ENCODE measurements at places on chromosomes 3 and 15.
A peak's percentile ranks its signal among the peaks of the same experiment; 100 is the strongest.

- no peak for DNase-seq
These were observed 3.5 kb downstream of the CSK start for GRCh38 chr15:74785194-74786032.

DNA sequence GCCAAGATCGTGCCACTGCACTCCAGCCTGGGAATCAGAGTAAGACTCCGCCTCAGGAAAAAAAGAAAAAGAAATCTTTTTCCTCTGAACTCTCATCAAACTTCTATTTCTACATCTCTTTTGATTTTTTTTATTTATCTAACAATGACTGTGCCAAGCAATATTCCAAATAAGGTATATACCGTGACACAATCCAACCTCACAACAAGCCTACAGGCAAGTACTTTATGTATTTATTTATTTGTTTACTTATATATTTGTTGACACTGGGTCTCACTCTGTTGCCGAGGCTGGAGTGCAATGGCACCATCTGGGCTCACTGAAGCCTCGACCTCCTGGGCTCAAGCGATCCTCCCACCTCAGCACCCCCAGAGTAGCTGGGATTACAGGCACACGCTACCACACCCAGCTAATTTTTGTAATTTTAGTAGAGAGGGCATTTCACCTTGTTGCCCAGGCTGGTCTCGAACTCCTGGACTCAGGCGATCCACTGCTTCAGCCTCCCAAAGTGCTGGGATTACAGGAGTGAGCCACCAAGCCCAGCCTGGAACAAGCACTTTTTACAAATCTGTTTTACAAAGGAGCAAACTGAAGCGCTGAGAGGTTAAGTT lies 94.9 kb upstream of the CHD2 start:
- DNase-seq: no peak

DNA sequence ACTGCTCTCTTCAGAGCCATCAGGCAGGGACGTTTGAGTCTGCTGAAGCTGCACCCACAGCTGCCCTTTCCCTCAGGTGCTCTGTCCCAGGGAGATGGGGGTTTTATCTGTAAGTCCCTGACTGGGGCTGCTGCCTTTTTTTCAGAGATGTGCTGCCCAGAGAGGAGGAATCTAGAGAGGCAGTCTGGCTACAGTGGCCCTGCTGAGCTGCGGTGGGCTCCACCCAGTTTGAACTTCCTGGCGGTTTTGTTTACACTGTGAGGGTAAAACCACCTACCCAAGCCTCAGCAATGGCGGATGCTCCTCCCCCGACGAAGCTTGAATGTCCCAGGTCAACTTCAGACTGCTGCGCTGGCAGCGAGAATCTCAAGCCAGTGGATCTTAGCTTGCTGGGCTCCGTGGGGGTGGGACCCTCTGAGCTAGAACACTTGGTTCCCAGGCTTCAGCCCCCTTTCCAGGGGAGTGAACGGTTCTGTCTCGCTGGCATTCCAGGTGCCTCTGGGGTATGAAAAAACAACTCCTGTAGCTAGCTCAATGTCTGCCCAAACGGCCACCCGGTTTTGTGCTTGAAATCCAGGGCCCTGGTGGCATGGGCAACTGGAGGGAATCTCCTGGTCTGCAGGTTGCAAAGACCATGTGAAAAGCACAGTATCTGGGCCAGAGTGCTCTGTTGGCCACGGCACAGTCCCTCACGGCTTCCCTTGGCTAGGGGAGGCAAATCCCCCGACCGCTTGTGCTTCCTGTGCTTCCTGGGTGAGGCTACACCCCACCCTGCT lies 21.1 kb upstream of the ST6GAL1 start:
- peak; percentile 81 for DNase-seq

DNA sequence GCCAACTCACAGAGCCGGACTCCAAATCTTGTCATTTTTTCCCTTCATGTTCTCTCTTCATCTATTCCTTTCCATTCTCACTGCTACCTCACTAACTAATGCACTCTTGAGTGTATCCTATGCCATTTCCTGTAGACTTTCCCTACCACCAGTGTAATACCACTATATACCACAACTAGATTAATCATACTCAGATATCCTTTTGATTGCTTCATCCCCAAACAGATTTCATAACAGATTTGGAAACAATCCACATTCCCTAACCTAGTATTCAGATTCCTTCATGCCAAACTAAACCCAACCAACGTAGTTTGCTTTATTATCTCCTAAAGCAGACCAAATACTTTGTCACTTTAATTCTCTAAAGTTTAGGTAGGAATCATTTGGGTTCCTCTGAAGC lies 2.6 kb upstream of the PLOD2 start:
- DNase-seq: no peak

DNA sequence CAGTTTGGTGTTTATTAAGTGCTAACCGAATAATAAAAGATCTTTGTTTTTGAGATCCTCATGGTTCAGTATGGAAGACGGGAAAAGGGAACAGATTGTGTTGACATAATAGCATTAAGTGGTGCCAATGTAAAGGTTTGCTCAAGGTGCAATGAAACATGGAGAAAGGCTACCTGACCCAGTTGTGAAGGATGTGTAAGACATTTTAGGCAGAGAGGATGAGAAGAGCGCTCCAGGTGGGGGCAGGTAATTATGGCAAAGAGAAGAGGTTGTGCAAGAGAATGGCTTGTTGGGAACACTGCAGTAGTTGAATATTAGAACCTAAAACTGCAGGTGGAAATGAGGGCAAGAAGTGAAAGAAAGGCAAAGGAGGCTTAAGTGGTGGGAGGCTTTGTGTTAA lies 140.8 kb downstream of the DIPK2A start:
- no peak for DNase-seq

DNA sequence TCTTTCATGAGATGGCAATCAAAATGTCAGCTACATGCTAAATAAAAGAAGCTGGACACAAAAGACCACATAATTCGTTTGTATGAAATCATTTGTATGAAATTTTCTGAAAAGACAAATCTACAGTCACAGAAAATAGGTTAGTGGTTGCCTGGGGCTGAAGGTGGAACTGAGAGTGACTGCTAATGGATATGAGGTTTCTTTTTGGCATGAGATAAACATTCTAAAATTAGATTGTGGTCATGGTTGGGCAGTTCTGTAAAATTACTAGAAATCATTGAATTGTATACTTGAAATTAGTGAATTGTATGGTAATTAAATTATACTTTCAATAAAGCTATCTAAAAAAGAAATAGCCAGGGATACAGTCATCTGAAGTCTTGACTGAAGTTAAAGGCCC lies 2.7 kb upstream of the DMXL2 start:
- DNase-seq: no peak

- no peak for DNase-seq
These were observed 50.5 kb downstream of the CTDSPL start for GRCh38 chr3:37912052-37912733.

DNA sequence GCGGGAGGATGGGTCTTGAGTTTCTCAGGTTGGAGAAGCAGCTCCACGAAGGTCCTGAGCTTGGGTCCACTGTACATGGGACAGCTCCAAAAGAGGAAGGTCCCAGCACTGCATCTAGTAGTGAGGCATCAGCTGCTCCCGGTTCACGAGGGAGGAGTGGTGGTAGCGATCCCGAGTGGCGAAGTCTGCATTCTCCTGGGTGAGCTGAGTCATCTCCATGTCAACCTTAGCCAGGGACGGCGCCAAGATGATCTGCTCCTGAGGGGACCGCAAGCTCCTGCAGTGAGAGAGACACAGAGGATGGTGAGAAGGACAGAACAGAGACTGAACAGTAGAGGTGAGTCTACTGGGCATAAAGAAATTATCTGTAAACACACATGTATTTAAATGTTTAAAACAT lies 28.0 kb upstream of the HEG1 start:
- DNase-seq: no peak

DNA sequence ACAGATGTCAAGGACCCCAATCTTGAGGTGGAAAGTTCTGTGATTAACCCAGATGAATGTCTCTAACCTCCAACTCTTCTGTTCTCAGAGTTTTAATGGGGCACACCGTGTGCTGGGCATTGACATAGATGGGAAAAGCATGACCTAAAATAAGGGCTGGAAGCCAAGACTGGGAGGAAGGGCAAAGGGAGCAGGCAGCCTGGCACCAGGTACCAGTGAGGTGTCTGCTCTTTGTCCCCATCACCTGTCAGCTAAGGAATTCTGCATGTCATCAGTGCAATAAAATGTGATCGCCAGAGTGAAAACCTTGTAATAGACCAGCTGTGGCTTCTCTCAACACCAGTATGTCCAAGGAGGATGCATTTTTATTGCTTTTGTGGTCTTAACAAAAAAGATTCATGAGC lies 143.5 kb upstream of the TPM1 start:
- DNase-seq: no peak

- DNase-seq: no peak
These were observed 8.0 kb downstream of the BCL2L10 start for GRCh38 chr15:52104532-52105004.

GRCh38 chr3:187753516-187753915 lies 8.2 kb upstream of the BCL6 start:
- no peak for DNase-seq

DNA sequence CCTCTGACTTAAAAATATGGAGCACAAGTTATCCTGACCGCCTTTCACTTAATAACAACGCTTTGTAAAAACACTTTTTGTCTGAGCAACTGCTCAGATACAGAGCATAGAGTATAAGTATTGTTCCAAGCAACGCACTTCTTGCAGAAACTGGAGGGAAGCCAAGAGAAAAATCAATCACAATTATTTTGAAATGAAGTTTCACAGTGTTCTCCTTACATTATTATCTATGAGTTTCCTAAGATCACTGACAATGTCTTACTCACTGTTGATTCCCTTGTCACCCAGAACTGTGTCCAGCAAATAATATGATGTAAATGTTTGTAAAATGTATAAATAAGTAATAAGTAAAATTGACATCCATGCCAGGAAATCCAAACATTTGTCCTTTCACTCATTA lies 184.6 kb upstream of the GPR149 start:
- no peak for DNase-seq

DNA sequence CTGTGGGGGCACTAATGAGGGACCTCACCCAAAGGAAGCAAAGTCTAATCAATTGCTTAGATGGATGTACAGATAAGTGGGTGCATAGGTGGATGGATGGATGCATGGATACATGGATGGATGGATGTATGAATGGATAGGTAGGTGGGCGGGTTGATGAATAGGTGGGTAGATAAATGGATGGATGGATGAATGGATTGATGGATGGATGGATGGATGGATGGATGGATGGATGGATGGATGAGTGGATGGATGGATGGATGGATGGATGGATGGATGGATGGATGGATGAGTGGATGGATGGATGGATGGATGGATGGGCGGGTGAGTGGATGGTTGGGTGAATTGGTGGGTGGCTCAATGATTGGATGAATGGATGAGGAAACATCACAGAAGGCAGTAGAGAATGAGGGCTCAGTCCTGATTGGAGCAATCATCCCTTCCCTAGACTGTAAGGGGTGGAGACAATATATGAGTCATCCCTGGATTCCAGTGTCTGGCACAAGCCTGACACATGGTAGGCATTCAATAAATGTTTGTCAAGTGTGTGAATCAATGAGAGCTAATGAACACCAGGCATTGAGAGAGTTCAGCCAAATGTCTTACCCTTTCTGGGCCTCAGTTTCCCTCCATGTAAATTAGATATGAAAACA lies 40.4 kb upstream of the PXYLP1 start:
- DNase-seq: no peak

DNA sequence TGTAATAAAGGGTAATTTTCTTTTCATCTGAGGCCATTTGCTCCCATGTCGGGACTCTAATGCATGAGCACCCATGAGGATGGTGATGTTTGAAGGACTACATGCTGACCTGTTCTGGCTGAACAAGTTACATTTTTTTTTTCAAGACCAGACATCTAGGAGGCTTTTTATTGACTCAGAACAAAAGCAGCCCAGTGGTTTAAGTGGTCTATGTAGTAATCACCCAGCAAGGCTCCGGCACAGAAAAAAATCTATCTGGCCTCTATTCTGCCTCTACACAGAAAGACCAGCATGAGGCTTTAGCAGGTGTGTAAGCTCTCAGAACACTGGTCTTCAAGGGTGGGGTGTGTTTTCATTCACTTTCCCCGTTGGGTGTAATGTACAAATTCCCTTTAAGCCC lies 95.1 kb upstream of the ZBED2 start:
- no peak for DNase-seq

- DNase-seq: no peak
These were observed 109.5 kb downstream of the THRB start for GRCh38 chr3:24385012-24385615.

DNA sequence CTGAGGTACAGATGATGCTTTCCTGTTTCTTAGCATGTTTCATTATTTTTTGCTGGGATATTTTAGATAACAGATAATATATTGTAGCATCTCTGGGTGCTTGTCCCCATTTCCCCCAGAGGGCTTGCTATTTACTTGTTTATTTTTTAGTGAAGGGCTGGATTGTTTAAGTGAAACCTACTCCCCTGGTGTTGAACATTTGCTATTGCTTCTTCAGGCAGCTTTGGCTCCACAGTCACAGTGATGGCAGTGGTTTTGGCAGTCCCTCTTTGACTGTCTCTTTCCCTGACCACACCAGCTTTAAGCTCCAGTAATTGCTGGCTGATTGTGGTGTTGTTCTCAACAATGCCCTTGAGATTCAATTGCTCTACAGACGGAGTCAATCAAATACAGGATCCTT lies 128.9 kb downstream of the KLF13 start:
- no peak for DNase-seq

DNA sequence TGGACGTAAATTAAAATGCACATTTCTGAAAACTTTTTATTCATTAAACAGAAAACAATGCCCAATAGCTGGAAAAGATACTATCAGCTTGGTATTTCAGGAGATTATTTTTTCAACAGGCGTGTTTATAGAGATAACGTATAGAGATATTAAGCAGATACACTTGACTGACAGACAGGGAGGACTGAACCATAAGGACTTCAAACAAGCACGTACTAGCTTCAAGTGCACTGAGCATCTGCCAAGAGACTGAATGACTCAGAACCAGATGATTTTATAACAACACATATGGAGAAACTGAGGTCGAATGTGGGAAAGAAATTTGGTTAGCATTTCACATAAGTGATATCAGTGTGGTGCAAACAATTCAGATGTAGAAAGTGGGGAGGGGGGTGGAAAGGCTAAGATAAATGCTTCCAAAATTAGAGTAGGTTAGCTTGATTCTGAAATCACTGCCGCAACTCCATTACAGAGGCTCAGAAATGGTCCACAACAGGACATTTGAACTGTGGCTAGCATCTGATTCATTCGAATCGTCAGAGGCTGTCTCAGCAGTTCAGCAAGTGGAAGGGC lies 103.5 kb downstream of the SEMA6D start:
- no peak for DNase-seq

GRCh38 chr3:134799393-134799792 lies 4.3 kb downstream of the EPHB1 start:
- no peak for DNase-seq

GRCh38 chr15:83654379-83655236 lies 685 bp downstream of the ADAMTSL3 start:
- no peak for DNase-seq

- DNase-seq: no peak
These were observed 79.4 kb downstream of the SMAD3 start for GRCh38 chr15:67144609-67145311.

- DNase-seq: no peak
These were observed 31.1 kb downstream of the RASGRP1 start for GRCh38 chr15:38533416-38533915.

DNA sequence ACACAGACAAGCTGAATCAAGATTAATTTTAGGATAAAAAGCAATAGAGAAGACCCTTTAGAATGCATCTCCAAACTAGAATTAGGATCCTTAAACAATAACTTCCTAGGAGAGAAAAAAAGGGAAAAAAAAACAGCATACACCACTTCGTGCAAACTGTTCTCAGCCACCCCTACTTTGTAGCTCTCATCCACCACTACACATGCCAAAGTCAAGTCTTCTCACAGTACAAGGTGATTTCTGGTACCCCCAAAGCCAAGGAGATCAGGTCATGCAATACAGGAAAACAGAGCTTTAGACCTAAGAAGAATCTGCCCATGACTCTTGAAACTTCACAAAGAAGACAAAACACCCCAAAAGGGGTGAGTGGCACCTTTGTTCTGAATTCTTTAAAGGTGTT lies 166.9 kb downstream of the SUCNR1 start:
- no peak for DNase-seq
